ENCODE measurements at places on chromosomes 4 and X. TPM values are rescaled to one million over a fixed set of nuclear protein-coding genes. Genes with fewer than 3 reads are reported as not detected.

Gene MTHFD2L
- total RNA-seq = 19.9 TPM

Gene TRO
- total RNA-seq = 24.3 TPM

Gene IL9R
- 0.23 TPM for total RNA-seq

Gene BMP15
- total RNA-seq = not detected

Gene LUZP4
- total RNA-seq = not detected

Gene GPR50
- total RNA-seq = not detected

Gene MAMLD1
- total RNA-seq = 51.7 TPM

Gene APELA
- 13.1 TPM for total RNA-seq

Gene ADH1A
- total RNA-seq = not detected

Gene LDB2
- total RNA-seq = 6.0 TPM

Gene NMU
- total RNA-seq = 2.5 TPM

Gene HTR2C
- total RNA-seq = not detected

Gene PAGE5
- total RNA-seq = not detected

Gene BST1
- total RNA-seq = 1.1 TPM

Gene CT45A1
- not detected for total RNA-seq

Gene LIAS
- 15.3 TPM for total RNA-seq

Gene PPP2R2C
- 8.0 TPM for total RNA-seq

Gene UGT2A1
- total RNA-seq = not detected

Measured in prostate gland (tissue), 2 donors.